Activated CD8-positive, alpha-beta T cell treated with anti-CD3 and anti-CD28 coated beads for 36 hours (primary cell): ENCODE measurements at places on chromosomes 7 and 10.

GRCh38 chr7:37342176-37342687 lies 106.4 kb downstream of the ELMO1 start:
- DNase-seq, result no peak

DNA sequence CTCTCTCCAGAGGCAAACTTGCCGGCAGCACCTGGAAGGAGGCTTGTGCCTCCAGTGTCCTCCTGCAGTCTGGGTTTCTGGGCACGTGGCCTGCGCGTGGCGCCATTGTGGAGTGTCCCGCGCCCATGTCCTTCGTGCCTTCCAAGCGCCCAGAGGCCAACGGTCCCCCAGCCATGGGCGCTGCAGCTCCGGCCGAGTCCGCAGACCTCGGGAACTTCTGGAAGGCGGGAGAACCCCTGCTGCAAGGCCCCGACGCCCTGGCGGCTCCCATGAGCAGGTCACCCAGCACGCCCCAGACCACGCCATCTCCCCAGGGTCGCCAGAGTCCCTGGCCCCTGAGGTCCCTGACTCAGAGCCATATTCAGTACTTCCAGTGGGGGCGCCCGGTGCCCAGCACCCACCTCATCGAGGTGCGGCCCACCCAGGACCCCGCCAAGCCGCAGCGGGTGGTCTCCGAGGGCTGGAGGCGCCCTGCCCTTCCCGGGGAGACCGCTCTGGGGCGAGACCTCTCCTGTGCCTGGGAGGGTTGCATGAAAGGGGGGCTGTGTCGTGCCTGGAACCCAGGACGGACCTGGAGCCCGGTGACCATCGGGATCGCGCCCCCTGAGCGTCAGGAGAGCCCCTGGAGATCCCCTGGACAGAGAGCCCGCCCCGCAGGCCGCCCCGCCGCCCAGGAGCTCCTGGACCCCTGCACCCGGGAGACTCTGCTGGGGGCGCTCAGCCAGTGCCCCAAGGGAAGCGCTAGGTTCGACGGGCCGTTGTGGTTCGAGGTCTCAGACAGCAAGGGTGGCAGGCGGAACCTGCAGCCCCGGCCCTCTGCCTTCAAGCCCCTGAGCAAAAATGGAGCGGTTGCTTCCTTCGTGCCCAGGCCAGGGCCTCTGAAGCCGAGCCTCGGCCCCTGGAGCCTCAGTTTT lies at the start of gene POM121L12:
POM121L12 (plus strand) TSS at position 135 of the 914 bp plus-strand sequence; CDS start at position 174, 39 bp downstream.
- DNase-seq, result no peak

- DNase-seq, result no peak
Measured at GRCh38 chr10:124122211-124122610, 28.8 kb upstream of the CHST15 start.

GRCh38 chr7:22569586-22570321 lies 69.8 kb upstream of the STEAP1B start:
- peak; percentile 20 for DNase-seq

- DNase-seq, result no peak
Measured at GRCh38 chr10:31528831-31529230, 209.8 kb downstream of the ZEB1 start.

- DNase-seq, result no peak
Measured at GRCh38 chr10:17954861-17955260, 3.1 kb downstream of the SLC39A12 start.

DNA sequence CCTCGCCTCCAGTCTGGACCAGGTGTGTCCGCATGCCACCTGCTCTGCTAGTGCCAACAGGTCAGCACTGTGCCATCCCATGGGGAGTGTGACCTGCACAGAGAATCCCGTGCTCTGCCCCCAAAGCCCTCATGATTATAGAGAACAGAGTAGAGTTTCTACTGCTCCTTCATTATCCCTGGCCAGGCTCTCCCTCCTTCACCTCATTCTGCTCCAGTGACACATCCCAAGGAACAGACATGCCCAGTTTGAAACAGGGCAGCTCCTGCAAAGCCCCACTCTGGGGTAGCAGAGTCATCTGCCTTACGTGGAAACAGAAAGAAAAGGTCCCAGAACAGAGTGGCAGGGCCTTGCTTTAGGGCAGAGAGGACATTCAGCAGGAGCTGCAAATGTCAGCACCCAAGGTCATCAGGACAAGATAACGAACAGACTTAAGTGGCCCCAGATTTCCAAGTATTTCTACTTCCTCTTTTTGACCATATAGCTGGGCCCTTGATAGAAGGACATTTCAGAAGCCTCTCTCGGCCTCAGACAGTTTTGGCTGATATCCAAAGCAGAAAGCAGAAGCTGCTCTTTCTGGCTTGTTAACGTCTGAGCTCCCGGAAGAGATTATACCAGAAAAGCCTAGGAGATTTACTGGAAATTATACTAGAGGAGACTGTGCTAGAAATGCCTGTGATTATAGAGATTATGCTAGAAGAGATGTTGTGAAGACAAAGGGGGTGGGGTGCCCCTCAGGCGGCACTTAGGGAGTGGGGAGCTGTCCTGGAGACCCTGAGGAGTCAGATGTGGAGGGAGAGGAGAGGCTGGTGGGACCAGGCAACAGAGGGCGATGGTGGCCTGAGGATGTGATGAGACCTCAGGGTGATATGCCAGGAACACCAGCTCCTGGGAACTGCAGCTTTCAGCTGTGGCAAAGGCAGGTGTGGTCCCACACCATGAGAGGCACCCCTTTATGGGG lies 12.6 kb downstream of the TMEM176B start:
- DNase-seq, result no peak

GRCh38 chr10:60962946-60963345 lies 19.0 kb upstream of the RHOBTB1 start:
- DNase-seq, result no peak

- DNase-seq, result no peak
Measured at GRCh38 chr10:25646371-25646770, 287.7 kb upstream of the MYO3A start.

DNA sequence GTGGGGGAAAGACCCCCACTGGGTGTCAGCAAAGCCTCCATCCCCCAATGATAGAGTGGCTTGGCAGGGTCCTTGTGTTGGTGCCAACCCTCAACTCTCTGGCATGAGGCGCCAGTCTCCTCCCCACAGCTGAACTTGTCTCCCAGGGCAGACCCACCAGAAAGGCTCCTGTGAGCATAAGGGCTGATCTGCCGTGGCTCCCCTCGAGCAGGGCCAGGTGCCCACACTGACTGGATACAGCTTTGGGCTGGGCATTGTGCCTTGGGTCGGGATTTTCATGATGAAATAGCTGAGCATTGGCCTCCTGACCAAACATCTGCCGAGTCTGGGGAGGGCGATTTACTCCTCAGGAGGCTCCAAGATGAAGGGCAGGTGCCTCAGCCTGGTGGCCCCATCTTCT lies 68.1 kb upstream of the NPTX2 start:
- DNase-seq, result no peak

GRCh38 chr10:119203006-119203405 lies 4.4 kb upstream of the GRK5 start:
- no peak for DNase-seq

DNA sequence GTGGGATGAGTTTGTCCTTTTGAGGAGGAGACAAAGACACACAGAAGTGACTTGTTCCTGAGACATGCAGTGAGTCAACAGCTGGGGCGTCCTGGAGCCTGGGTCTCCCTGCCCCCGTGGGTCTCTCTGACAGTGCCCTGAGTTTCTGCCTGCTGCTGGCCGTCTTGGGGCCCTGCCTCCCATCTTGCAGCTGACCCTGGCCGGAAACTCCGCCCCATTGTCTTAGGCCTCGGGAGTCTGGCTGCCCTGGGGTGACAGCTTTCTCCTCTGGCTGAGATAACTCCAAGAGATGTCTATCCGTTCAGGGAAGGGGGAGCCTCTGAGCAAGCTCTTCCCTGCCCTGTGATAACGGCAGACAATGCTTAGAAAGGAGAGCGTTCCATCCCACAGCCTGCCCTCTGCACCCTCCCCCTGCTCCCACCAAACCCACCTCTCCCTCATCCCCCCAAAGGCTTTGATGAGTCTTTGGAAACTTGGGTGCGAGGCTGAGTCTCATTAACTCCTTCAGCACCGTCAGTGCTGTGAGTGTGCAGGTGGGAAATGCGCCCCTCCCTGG lies 69.5 kb upstream of the PODXL start:
- no peak for DNase-seq

DNA sequence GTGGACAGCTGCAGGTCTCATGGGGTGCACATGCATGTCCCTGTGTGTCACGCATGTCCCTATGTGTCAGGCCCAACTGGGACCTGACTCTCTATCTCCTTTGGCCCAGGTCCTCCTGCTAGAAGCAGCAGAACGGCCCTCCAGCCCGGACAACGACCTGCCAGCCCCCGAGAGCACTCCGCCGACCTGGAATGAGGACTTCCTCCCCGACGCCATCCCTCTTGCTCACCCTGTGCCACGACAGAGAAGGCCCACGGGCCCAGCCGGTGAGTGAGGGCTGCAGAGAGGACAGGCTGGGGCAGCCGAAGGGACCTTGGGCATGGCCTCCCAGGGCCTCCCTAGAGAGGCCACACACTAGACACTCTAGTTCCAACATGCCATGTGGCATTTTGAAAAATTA lies 89.3 kb downstream of the MYL10 start:
- no peak for DNase-seq

DNA sequence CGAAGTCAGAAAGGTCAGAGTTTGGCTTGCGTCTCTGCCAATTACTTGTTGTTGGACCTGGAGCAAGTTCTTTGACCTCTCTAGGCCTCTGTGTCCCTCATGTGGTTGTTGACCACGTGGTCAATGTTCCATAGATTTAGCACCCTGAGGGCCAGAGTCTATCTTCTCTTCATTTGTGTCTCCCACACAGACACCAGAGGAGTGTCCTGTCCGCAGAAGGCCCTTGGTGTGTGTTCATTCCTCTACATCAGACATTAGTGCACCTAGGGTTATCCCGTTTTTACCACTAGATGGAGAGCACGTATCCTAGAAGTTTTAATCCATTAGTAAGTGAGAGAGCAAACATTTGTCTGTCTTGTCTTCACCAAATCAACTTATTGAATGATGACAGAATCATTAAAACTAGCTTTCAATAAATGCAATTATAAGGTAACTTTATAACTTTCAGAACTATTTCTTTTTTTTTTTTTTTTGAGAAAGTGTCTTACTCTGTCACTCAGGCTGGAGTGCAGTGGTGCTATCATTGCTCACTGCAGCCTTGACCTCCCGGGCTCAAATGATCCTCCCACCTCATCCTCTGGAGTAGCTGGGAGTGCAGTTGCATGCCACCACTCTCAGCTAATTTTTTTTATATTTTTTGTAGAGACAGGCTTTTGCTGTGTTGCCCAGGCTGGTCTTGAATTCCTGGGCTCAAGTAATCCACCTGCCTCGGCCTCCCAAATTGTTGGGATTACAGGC lies 122.5 kb upstream of the ANKRD1 start:
- DNase-seq, result no peak

DNA sequence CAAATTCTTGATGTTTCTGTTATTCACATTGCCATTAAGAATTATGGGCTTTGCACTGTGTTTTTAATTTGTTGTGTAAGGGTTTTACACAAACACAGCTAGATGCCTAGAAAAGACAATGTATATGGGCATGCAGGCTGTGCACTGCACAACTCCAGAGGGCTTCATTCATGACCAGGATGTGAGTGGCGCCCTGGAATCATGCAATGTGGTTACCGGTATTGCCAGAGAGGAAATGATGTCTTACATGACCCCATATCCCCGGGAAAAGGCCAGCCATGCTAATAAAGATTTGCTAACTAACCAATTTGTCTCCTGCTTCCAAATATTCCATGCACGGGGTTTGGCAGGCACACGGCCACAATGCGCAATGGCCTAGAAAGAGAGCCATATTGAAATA lies 16.9 kb downstream of the KCNMA1 start:
- no peak for DNase-seq

- no peak for DNase-seq
Measured at GRCh38 chr7:143406002-143406357, 2.7 kb downstream of the EPHA1 start.

DNA sequence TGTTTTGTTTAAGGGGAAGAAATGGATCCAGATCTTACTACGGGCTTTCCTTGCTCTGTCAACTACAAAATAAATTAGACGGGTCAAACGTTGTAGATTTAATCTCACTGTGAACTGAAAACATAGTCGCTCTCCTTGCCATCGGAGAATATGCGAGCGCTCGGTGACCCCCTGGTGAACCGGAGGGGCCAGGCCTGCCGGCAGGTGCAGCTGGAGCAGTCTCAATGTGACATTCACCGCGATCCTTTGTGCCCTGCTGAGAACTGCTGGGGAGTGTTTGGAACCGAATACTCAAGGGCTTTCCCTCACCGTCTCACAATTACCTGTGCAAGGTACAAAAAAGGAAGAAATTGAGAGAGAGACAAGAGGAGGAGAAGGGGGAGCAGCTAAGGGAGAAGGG lies 174.1 kb upstream of the GPR26 start:
- no peak for DNase-seq

- no peak for DNase-seq
Measured at GRCh38 chr7:26784118-26784517, 80.3 kb downstream of the SKAP2 start.

DNA sequence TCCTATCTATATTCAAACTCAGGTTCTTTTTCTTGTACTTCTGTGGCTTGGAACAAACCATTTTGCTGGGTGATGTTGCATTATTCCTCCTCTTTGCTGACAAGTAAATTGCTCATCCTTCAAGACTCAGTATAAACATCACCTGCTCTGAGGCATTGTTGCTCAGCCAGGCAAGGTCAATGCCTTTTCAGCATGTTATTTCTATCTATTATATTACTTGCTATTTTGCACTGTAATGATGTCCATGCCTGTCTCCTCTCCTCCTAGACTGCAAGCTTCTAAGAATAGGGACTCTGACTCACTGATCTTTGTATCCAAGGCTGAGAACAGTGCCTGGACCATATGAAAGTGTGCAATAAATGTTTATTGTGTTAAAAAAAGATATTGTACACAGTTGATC lies 293.8 kb downstream of the RNLS start:
- no peak for DNase-seq

- DNase-seq, result no peak
Measured at GRCh38 chr7:22723181-22723601, 3.8 kb upstream of the IL6 start.

GRCh38 chr7:145269418-145270161 lies 433.7 kb upstream of the TPK1 start:
- DNase-seq, result no peak

DNA sequence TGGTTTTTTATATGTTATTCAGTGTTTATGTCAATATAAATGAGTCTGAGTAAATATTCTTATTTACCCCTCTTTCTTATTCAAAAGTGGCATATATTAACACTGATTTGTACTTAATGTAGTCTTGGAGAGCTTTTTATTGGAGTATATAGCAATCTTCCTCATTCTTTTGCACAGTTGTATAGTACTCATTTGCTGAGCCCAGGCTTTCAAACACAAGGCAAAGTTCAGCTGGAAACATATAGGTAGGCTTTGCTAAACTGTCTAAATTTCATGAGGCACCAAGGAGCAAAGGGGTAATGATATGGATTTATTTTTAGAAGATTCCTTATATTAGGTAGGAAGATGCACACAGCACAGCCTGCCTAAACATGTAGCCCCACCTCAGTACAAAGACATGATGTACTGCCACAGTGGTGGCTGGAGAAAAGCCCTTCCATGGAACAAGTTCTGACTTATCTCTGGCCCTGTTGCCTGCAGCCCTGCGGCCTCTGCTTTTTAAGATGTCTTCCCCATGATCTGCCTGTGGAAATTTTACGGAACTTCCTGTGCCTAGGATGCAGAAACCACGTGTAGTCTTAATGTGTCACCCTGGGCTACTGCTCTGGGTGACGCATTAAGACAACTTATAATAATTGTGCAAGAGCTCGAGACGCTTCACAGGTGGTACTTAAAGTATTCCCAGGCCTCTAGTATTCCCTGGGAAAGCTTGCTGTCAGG lies 9.6 kb upstream of the PDCD4 start:
- no peak for DNase-seq

GRCh38 chr10:398954-399353 lies 263.7 kb downstream of the ZMYND11 start:
- DNase-seq, result no peak
